ENCODE measurements at places on chromosomes 5 and 9. TPM values are rescaled to one million over a fixed set of nuclear protein-coding genes. Genes with fewer than 3 reads are reported as not detected.

- H3K27me3 ChIP-seq: peaks cover 24% of the 10 kb centered on the region
- H3K4me1 ChIP-seq: no peaks in the 10 kb centered on the region
- no peaks in the 10 kb centered on the region for H3K36me3 ChIP-seq
- DNase-seq: no peak
- no peak overlapping the region for H3K4me3 ChIP-seq
- no peak overlapping the region for H3K27ac ChIP-seq
These were observed 9.1 kb upstream of the TRIO start for GRCh38 chr5:14134083-14134482.

DNA sequence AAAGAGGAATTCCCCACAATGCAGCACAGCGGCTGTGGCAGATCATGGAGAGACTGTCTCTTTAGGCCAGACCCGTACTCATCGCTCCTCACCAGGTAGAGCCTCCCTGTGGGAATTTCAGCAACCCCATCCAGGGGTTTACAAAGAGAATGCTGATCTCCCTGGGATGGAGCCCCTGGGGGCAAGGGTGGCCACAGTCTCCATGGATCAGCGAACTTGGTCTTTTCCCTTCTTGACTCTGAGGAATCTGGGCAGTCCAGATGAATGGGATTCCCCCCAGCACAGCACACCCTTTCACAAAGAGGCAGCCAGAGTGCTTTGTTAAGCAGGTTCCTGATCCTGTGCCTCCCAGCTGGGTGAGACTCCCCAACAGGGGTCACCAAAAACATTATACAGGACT lies 108.7 kb upstream of the RGMB start:
- no peak overlapping the region for H3K4me3 ChIP-seq
- no peak overlapping the region for H3K27ac ChIP-seq
- no peaks in the 10 kb centered on the region for H3K4me1 ChIP-seq
- peaks cover 20% of the 10 kb centered on the region for H3K27me3 ChIP-seq
- H3K36me3 ChIP-seq: peaks cover 2% of the 10 kb centered on the region

GRCh38 chr9:130114741-130115140 lies 57.5 kb upstream of the NCS1 start:
- no peak overlapping the region for H3K27ac ChIP-seq
- H3K27me3 ChIP-seq: no peaks in the 10 kb centered on the region
- peaks cover 23% of the 10 kb centered on the region for H3K4me1 ChIP-seq

DNA sequence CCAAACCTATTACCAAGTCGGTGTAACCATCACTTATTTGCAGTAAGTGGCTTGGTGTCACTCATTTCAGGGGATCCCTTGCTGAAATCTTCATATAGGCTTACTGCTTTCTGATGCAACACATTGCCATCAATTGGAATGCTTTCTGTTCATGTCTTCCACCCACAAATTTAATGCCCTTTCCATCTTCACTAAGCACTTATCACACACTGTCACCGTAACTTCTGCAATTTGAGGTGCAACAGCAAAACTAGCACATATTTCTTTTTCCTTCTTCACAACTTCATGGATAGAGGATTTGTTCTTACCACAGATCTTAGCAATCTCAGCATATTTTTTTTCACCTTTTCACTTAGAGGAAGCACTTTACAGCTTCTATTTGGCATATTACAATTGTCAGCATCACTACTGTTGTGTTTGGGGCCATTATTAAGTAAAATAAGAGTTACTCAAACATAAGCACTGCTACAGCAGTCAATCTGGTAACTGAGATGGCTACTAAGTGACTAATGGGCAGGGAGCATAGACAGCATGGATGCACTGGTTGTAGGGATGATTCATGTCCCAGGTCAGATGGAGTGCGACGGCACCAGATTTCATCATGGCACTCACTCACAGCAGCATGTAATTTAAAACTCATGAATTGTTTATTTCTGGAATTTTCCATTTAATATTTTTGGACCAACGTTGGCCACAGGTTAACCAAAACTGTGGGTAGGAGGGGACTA lies 70.1 kb downstream of the PIP5K1B start:
- no peak for DNase-seq
- no peak overlapping the region for H3K4me3 ChIP-seq
- H3K27me3 ChIP-seq: peaks cover 2% of the 10 kb centered on the region
- H3K27ac ChIP-seq: no peak overlapping the region
- no peaks in the 10 kb centered on the region for H3K4me1 ChIP-seq

DNA sequence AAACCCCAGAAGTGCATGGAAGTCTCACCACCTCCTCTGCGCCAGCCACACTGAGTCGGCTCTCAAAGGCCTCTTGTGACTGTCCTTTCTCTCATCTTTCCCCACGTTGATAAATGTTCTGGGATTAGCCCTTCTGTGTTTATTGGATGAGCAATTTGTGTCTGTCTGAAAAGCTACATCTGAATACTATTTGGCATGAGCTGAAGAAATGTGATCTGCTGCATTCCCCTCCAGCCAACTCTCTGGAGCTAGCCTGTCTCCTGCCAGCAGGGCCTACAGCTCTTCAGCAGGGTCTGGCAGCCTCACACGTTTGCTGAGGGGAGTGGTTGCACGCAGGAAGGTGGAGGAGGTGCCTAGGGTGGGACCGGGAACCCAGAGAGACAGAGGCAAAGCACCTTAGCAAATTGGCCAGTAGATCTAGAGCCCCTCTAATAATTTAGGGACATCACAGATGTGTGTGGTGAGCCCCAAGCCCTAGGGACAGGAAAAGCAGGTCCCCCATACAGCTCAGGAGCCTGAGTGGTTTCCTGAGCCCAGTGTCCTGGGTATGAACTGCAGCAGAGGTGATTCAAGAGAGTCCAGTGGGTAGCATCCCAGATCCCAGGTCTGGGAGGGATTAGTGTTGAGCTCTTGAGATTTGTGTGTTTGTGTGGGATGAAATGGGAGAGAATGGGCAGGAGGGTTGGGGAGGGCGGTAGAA lies 20.5 kb upstream of the B4GALT1 start:
- no peak overlapping the region for H3K4me3 ChIP-seq
- no peaks in the 10 kb centered on the region for H3K36me3 ChIP-seq
- H3K4me1 ChIP-seq: peaks cover 15% of the 10 kb centered on the region
- DNase-seq: no peak
- no peaks in the 10 kb centered on the region for H3K27me3 ChIP-seq

- H3K4me3 ChIP-seq: no peak overlapping the region
- no peaks in the 10 kb centered on the region for H3K4me1 ChIP-seq
- H3K27ac ChIP-seq: no peak overlapping the region
- no peaks in the 10 kb centered on the region for H3K27me3 ChIP-seq
- H3K36me3 ChIP-seq: no peaks in the 10 kb centered on the region
- no peak for DNase-seq
These were observed 280.7 kb downstream of the KCTD16 start for GRCh38 chr5:144451187-144451973.

DNA sequence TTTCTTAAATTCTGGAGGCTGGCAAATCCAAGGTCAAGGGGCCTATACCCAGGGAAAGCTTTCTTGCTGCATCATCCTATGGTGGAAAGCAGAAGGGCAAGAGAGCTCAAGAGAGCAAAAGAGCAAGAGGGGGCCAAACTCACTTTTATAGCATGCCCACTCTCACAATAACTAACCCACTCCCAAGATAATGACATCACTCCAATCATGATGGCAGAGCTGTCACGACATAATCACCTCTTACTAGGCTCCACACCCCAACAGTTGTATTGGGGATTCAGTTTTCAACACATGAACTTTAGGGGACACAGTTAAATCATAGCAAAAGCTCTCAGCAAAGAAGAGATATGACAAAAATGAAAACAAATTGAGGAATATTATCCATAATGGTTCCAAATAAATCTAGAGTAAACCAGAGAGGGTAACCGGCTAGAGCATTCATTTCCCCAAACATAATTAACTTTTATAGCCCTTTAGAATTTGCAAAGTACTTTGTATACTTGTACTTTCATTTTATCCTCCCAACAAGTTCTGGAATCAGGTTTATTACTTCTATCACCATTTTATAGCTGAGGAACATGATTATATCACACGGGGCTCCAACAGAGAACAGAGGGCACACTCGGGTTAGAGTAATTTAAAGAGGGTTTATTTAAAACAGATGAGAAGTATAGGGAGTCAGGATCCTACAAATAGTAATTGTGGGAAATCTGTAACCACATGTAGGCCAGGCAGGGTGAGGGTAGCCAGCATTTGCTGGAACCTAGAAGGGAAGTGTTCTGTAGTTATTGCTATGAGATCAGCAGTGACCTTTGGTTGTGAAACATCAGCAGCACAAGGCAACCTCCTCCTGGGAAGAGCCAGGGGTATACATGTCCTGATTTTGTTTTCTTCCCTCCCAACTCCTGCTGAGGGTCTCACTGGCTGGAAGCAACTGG lies 7.2 kb upstream of the TARS1 start:
- peaks cover 6% of the 10 kb centered on the region for H3K4me1 ChIP-seq
- H3K27me3 ChIP-seq: peaks cover 6% of the 10 kb centered on the region
- H3K4me3 ChIP-seq: no peak overlapping the region
- H3K27ac ChIP-seq: no peak overlapping the region
- no peak for DNase-seq
- no peaks in the 10 kb centered on the region for H3K36me3 ChIP-seq

- no peaks in the 10 kb centered on the region for H3K27me3 ChIP-seq
- H3K36me3 ChIP-seq: no peaks in the 10 kb centered on the region
- no peaks in the 10 kb centered on the region for H3K4me1 ChIP-seq
- no peak overlapping the region for H3K4me3 ChIP-seq
- H3K27ac ChIP-seq: no peak overlapping the region
These were observed 55.0 kb downstream of the ZNF618 start for GRCh38 chr9:113931140-113931539.

Gene EXOC3
- 41.6 TPM for total RNA-seq

GRCh38 chr5:8952147-8952546 lies 593.7 kb downstream of the SEMA5A start:
- H3K27ac ChIP-seq: no peak overlapping the region
- H3K36me3 ChIP-seq: no peaks in the 10 kb centered on the region
- no peaks in the 10 kb centered on the region for H3K4me1 ChIP-seq
- no peak overlapping the region for H3K4me3 ChIP-seq
- no peaks in the 10 kb centered on the region for H3K27me3 ChIP-seq
- DNase-seq: no peak

DNA sequence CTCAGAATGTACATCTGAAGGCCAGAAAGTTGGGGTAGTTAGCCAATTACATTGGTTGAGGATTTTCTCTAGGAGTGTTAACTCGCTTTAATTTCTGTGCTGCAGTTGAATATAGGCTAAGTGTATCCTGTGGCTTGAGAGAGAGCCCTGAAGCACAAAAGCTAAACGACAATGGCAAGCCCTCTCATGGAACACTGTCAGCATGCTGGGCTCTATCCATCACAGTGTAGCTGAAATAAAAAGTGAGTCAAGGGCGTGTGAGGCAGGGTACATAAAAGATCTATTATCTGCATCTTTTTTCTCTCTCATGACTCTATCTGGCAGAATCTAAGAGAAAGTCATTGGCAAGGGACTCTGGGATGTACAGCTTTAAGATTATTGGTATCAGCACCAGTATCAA lies 254.2 kb upstream of the GRIA1 start:
- no peaks in the 10 kb centered on the region for H3K36me3 ChIP-seq
- no peak overlapping the region for H3K27ac ChIP-seq
- no peaks in the 10 kb centered on the region for H3K27me3 ChIP-seq

- no peak overlapping the region for H3K27ac ChIP-seq
- H3K36me3 ChIP-seq: peaks cover 9% of the 10 kb centered on the region
- H3K27me3 ChIP-seq: no peaks in the 10 kb centered on the region
- H3K4me3 ChIP-seq: no peak overlapping the region
- DNase-seq: no peak
These were observed 336.4 kb downstream of the ARL15 start for GRCh38 chr5:53974021-53974420.

Gene PCDHGB6
- total RNA-seq: not detected

- peaks cover 4% of the 10 kb centered on the region for H3K27me3 ChIP-seq
- no peaks in the 10 kb centered on the region for H3K4me1 ChIP-seq
- H3K36me3 ChIP-seq: no peaks in the 10 kb centered on the region
- no peak overlapping the region for H3K4me3 ChIP-seq
- no peak overlapping the region for H3K27ac ChIP-seq
These were observed 134.2 kb downstream of the RNF180 start for GRCh38 chr5:64299805-64300204.

GRCh38 chr9:98328770-98329169 lies 73.3 kb upstream of the TBC1D2 start:
- H3K36me3 ChIP-seq: no peaks in the 10 kb centered on the region
- no peak for DNase-seq
- no peak overlapping the region for H3K27ac ChIP-seq
- no peak overlapping the region for H3K4me3 ChIP-seq
- H3K27me3 ChIP-seq: no peaks in the 10 kb centered on the region

- no peak overlapping the region for H3K4me3 ChIP-seq
- H3K4me1 ChIP-seq: no peaks in the 10 kb centered on the region
- DNase-seq: no peak
These were observed 106.1 kb upstream of the PRRC1 start for GRCh38 chr5:127411381-127411780.

GRCh38 chr5:89471541-89471940 lies 588.6 kb upstream of the MEF2C start:
- H3K4me1 ChIP-seq: no peaks in the 10 kb centered on the region
- DNase-seq: no peak
- no peak overlapping the region for H3K27ac ChIP-seq
- no peak overlapping the region for H3K4me3 ChIP-seq
- no peaks in the 10 kb centered on the region for H3K27me3 ChIP-seq
- H3K36me3 ChIP-seq: no peaks in the 10 kb centered on the region

Gene FBN2
- not detected for total RNA-seq

DNA sequence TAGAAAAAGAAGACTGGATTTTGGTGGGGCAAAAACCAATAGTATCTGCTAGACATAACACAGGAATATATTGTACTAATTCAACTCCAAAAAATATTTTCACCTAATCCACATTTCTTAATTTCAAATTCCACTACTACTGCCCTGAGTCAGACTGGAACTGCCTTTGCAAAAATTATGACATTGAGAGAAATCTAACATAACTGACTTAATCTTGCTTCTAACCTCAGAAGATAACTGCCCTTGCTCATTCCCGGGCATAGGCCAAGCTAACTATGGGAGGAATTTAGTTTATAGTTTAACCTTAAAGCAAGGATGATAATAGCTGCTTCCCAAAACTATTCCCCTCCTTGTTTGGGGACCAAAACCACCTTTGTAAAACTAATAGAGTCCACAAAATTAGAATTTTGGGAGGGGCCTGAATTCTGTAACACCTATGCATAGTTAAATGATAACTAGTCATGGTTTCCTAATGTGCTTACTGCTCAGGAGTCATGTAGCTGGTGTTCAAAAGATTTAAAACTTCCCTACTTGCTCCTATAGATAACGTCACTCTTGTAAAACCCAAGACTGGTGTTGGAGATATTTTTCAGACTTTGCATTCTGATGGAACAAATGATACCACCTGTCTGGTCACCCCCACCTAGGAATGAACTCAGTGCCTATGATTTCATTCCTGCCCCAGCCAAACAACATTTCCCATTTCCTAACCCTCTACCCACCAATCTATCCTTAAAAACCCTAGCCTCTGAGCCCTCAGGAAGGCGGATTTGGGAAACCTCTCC lies 14.1 kb upstream of the TXN start:
- H3K4me3 ChIP-seq: no peak overlapping the region
- peaks cover 2% of the 10 kb centered on the region for H3K27me3 ChIP-seq
- H3K4me1 ChIP-seq: no peaks in the 10 kb centered on the region
- H3K27ac ChIP-seq: no peak overlapping the region

Gene LHX6
- total RNA-seq: 0.10 TPM
